ENCODE measurements at places on chromosomes 12 and 14.

GRCh38 chr12:107196681-107197080, 103.3 kb upstream of the CRY1 start:
- DNase-seq, result no peak

DNA sequence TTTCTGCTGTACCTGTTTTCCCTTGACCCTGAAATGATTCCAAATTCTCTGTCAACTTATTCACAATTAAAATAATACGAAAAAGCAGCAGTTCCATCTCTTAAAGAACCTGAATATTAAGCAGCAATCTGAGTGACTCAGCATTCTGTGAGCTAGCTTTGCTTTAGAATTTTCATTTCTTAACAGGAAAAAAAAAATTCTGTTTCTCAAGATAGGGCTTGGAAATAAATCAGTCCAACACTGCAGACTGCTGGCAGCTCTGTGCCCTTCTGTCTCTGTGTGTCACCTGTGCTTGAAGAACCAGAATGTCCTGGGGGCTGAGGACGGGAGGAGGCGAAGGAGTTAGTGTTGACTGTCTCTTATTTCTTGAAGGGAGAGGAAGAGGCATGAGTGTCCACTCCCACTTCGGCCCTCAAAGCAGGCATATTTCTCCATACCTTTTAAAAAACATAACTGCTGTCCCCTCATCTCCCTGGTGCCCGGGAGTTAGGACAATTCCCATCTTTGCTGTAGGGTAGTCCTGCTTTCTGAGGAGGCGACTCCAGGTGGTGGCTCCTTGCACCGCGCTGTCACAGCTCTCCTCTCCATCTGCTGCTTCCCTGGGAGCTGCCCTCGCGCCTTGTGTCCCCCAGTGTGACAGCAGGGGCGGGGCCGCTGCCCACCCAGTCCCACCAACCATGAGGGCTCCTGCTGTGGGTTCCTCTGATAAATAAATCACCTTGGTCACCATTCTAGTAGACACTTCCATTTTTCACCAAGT, 203.1 kb downstream of the CALM1 start:
- no peak for DNase-seq

DNA sequence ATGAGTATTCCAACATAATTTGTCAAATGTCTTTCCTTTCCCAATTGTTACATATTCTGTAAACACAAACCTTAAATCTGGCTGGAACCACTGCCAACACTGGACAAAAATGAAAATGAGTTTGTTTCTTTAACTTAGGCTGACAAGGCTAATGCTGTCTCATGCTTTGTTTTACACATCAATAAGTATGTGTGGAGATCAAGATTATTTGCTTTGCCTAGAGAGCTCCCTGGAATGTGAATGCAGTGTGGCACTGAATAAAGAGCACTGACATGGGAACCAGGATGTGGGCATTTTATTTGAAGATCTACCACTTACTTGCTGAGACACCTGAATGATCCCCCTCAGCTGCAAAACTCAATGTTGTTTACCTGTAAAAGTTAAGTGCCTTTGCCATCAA, 61.7 kb downstream of the RALGAPA1 start:
- no peak for DNase-seq

DNA sequence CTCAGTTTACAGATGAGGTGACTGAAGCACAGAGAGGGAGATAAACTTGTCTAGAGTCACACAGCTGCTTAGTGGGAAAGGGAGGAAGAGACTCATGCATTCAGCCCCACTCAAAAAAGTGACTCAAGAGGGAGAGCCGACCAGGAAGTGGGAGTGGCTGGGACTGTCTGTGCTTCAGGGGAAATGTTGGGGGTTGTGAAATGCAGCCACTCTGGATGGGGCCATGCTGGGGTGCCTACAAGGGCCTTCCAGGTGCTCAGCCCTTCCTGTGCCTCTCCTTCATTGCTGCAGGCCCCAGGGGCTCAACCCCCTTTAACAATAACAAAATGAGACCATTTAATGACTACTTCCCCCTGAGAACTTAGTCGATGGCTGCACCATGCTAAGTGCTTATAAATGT, 41.8 kb downstream of the CACNA1C start:
- no peak for DNase-seq

- no peak for DNase-seq
These were observed 2.4 kb upstream of the TBX3 start for GRCh38 chr12:114686426-114686772.

DNA sequence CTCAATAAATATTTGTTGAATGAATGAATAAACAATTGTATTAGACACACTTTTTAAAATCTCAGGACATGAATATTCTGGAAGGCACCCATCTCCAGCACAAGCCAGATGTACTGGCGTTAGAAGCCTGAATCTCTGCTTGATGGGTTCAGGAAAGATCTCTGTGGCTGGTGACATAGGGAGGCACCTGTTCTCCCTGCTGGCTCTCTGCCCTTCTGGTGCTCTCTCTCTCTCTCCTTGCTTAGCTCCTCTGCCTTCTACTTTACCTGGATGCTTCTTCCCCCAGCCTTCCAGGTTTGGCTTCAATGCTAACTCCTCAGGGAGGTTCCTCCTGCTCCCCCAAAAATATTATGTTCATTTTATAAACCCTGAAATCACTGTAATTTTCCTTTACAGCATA, 1.5 kb downstream of the CYP46A1 start:
- DNase-seq, result no peak

- DNase-seq, result no peak
These were observed 82.0 kb upstream of the HMGA2 start for GRCh38 chr12:65742018-65743010.

- no peak for DNase-seq
These were observed 24.1 kb upstream of the UBC start for GRCh38 chr12:124938587-124938986.

GRCh38 chr14:88818018-88818417, 6.4 kb upstream of the TTC8 start:
- no peak for DNase-seq

All from activated T-cell treated with anti-CD3 and anti-CD28 coated beads for 24 hours (primary cell).